C1 segment of cervical spinal cord (tissue), 14 donors: ENCODE measurements at places on chromosomes 6 and 20.

GRCh38 chr20:38089500-38089899 is 56.0 kb downstream of the RPRD1B start:
- DNase-seq: no peak

DNA sequence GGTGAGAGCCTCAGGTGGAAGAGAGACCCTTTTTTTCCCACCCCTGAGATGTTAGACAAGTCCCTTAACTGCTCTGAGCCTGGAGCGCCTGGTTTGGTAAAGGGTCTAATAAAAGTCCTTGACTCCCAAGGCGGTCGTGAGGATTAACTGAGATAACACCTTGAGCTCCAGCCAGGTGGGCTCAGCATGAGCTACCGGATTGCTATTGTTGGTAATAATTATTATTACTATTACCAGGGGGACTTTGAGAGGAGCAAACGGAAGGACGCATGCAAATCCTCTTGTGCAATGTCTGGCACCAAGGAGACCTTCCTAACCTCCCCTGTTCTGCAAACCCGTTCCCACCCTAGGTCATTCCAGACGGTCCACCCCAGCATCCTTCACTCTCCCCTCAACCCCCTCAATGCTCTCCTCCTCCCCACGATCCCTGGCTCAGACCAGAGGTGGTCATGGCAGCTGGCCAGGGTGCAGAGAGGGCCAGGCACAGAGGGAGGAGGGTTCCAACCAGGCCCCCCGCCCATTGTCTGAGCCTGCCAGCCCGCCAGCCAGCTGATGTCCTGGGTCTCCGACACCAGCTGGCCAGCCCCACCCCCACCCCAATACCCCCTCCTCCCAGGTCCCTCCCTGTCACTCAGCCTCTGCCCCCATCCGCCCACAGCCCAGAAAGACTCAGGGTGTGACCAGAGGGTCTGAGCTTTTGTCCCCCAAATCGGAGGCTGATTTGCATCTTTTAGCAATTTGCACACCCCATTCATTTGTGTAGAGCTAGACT is 14.3 kb upstream of the CBFA2T2 start:
- DNase-seq: no peak

GRCh38 chr20:31704225-31705119 is 18.2 kb downstream of the BCL2L1 start:
- no peak for DNase-seq

- no peak for DNase-seq
Measured at GRCh38 chr6:11343963-11344723, 111.7 kb upstream of the NEDD9 start.

GRCh38 chr6:89745716-89746115 is 73.9 kb downstream of the MDN1 start:
- DNase-seq: no peak

GRCh38 chr20:40899344-40899743 is 129.3 kb upstream of the TOP1 start:
- DNase-seq: no peak

DNA sequence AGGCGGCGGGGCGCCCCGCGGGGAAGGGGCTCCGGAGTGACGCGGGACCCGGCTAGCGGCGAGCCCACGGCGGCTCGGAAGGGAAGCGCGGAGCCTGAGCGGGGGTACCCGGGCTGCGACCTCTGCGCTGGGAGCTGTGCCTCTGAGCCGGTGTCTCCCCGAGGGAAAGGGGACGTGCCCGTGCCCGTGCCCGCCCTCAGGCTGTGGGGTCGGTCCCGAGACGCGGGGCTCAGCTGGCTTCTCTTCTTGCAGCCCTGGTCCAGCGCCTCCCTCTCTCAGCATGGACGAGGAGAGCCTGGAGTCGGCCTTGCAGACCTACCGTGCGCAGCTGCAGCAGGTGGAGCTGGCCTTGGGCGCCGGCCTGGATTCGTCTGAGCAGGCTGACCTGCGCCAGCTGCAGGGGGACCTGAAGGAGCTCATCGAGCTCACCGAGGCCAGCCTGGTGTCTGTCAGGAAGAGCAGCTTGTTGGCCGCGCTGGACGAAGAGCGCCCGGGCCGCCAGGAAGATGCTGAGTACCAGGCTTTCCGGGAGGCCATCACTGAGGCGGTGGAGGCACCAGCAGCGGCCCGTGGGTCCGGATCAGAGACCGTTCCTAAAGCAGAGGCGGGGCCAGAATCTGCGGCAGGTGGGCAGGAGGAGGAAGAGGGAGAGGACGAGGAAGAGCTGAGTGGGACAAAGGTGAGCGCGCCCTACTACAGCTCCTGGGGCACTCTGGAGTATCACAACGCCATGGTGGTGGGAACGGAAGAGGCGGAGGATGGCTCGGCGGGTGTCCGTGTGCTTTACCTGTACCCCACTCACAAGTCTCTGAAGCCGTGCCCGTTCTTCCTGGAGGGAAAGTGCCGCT is 686 bp downstream of the ZGPAT start:
- DNase-seq: no peak

- no peak for DNase-seq
Measured at GRCh38 chr6:120608826-120609225, 725.5 kb downstream of the TBC1D32 start.

- no peak for DNase-seq
Measured at GRCh38 chr6:39218868-39219567, 10.3 kb downstream of the KCNK5 start.

DNA sequence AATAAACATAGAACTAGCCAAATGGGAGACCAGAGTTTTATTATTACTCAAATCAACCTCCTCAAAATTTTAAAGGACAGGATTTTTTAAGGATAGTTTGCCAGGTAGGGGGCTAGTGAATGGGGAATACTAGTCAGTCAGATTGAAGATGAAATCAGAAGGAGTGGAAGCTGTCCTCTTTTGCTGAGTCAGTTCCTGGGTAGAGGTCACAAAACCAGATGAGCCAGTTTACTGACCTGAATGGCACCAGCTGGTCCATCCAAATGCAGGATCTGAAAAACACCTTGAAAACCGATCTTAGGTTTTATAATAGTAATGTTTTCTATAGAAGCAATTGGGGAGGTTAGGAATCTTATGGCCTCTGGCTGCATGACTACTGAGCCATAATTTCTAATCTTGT is 558.2 kb downstream of the PKHD1 start:
- DNase-seq: no peak

- DNase-seq: no peak
Measured at GRCh38 chr20:37786043-37786442, 92.2 kb downstream of the CTNNBL1 start.

- no peak for DNase-seq
Measured at GRCh38 chr6:13413466-13413862, 73.9 kb downstream of the GFOD1 start.

DNA sequence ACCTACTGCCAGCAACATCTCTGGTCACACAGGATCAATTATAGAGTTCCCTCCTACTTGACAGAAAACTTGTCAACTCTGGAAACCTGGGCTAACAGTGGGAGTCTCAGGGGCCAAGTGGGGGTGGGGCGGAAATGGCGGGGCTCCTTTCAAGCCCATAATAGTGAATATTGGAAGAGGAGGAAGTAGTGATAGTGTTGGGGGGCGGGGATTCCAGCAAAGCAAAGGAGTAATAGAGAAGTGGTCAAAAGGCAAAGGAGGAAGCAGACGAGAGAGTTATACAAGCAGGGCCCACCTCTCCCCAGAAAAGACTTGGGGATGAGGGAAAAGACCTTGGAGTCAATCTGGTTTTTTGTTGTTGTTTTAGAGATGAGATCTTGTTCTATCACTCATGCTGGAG is 2.1 kb downstream of the DEF6 start:
- no peak for DNase-seq

GRCh38 chr6:30005482-30005881 is 55.6 kb upstream of the POLR1H start:
- DNase-seq: no peak

DNA sequence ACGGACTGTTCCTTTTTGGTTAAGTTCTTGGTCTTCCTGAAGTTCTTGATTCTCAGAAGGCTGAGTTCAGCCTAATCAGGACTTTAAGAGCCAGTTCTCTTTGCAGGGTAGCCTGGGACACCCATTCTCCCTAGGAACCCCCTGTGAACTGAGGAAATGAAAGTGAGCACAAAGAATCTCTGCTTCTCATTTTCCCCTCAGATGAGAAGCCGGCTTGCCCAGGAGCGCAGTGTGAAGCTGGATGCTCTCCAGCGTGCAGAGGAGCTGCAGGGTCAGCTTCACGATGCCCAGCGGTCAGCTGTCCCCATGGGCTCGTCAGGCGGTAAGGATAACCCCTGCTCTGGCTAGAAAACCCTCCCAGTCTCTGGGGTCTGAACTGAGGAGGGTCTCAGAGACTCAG is 34.0 kb downstream of the CD164 start:
- DNase-seq: no peak

DNA sequence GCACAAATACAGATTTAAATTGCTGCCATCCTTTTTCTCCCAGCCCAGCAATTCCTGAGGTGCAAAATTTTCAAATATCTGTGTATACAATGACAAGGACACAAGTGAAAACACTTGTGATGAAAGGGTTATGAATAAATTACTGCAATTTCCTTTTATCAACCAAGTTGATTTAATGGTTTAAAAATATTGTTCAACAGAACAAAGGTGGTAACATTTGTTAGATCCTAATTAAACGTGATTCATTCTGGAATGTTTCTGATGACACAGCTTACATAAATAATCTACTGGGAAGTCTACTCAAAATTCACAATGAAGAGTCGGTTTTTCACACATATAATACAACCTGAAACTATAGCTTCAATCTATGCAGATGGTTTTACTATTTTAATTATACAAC is 17.1 kb downstream of the B4GALT5 start:
- DNase-seq: no peak

- DNase-seq: no peak
Measured at GRCh38 chr20:45948261-45948733, 13.8 kb downstream of the PCIF1 start.

DNA sequence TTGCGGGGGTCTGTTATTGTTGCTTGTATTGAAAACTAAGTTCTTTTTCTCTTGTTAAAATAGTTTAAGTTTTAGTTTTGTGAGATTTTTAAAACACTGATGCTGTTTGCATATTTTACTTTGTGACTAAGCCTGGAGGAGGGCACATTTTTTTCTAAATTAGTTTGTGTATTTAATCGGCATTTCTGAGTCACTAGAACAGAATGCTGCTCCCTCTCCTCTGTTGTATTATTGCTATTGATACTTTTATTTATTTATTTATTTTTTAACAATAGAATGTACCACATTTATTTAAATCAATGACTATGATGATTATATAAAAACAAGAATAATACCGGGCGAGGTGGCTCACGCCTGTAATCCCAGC is 5.1 kb upstream of the FAM50B start:
- DNase-seq: no peak

DNA sequence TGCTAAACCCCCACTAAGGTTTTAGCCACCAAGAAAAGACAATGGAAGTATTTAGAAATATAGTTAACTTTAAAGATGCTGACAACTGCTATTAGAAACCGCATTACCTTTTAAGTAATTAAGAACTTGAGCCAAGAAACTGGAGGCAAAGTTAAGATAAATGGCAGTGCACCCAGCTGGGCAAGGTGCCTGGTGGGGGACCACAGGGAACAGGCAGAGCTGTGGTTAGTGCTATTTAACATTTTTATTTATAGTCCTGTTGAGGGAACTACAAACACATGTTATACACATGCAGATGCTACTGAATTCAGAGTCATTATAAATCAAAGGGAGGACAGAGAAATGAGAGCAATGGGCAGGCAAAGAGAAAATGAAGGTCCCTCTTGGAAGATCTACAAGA is 447.9 kb downstream of the TFAP2B start:
- no peak for DNase-seq

DNA sequence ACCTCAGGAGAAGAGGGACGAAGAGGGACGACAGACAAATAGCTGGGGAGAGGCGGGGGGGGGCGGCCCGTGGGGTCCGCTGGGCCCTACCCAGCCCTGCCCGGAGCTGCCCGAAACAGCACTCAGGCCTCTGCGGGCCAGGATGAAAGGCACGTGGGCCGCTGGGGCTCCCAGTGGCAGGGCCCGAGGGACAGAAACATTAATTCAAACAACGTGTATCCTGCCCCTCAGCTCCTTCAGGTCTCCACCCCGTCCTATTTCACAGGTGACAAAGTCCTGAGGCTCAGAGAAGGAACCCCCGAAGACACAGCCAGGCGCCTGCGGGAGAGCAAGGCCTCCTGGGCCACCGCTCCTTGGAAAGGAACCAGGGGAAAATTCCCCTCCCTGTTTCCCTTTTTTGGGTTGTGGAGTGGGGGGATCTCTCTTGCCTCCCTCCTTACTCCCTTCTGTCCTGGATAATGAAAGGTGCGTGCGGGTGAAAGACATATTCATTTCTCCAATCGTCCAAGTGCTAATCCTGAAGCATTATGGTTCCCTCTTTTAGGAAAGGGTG is 93.3 kb downstream of the RNASET2 start:
- no peak for DNase-seq

DNA sequence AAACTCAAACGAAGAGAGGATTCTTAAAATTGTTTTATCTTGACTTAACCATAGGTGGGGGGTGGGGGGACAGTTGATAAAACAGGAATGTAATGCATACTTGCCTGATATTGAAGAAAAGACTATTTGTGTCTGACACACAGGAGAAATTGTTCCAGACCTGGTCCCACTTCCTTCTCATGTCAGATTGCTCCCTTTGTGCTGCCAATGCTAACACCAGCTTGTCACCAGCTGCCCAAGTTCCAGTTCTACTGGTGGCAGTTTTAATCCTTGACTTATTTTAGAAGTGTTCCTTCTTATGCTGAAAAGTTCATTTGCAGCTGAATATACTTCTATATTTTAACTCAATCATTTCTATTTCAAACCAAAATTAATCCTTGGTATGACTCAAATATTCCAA is 127.3 kb downstream of the GMDS start:
- no peak for DNase-seq

- DNase-seq: no peak
Measured at GRCh38 chr6:10144772-10145171, 270.1 kb downstream of the TFAP2A start.

GRCh38 chr6:81690073-81690472 is 62.4 kb downstream of the TENT5A start:
- no peak for DNase-seq

DNA sequence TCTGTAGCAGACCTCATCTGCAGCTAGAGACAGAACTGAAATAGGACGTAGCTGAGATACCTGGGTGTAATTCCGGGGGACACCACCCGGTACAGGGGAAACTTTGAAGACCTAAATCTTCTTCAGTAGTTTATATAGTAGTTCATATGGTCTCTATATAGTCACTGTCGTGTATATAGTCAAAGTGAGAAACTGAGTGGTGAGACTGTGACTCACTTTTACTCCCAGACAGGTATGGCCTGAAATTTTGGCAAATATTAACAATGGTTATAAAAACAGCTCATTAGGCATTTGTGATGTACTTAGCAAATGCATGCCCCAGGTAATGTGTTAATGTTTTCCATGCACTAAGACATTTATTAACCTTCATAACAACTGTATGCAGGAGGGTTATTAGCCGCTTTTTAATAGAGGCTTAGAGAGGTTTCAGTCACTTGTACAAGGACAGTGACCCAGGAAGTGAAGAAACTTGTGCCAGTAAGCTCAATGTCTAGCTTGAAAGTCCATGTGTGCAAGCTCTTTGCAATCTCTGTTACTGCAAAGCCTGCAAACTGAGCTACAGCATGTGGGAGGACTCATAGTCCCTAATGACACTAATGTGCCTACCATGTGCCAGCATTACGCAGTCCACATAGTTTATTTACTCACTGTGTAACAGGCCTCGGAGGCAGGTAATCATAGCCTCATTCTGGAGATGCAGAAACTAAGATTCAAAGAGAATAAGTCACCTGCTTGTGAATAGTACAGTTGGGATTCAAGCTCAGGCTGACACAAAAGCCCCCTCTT is 165.4 kb upstream of the CHD6 start:
- no peak for DNase-seq

GRCh38 chr6:26243752-26244151 is 121.2 kb upstream of the BTN3A2 start:
- DNase-seq: no peak

GRCh38 chr6:157236040-157236725 is 87.1 kb downstream of the TMEM242 start:
- peak; percentile 32 for DNase-seq
